ENCODE measurements at places on chromosomes 16 and 17.

GRCh38 chr17:17683710-17684365, 2.6 kb downstream of the RAI1 start:
- no peak for DNase-seq

DNA sequence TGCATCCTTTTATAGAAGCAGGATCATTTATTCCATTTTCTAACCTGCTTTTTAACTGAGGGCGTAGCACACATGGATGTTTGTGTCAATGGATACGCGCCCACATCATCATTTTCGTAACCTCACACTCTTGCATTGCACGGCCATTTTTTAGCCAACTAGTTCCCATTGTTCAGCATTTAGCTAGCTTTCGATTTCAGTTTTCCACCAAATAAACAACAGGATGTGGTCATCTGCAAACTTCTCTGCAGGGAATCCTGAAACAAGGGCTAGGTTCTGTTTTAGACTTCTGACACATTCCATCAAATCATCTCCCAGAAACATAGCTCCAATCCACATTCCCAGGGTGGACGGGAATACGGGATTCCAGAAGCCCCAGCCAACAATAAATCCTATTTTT, 6.4 kb downstream of the CYB561 start:
- DNase-seq, result no peak

GRCh38 chr16:58384437-58385055, 7.7 kb upstream of the GINS3 start:
- DNase-seq, result no peak

DNA sequence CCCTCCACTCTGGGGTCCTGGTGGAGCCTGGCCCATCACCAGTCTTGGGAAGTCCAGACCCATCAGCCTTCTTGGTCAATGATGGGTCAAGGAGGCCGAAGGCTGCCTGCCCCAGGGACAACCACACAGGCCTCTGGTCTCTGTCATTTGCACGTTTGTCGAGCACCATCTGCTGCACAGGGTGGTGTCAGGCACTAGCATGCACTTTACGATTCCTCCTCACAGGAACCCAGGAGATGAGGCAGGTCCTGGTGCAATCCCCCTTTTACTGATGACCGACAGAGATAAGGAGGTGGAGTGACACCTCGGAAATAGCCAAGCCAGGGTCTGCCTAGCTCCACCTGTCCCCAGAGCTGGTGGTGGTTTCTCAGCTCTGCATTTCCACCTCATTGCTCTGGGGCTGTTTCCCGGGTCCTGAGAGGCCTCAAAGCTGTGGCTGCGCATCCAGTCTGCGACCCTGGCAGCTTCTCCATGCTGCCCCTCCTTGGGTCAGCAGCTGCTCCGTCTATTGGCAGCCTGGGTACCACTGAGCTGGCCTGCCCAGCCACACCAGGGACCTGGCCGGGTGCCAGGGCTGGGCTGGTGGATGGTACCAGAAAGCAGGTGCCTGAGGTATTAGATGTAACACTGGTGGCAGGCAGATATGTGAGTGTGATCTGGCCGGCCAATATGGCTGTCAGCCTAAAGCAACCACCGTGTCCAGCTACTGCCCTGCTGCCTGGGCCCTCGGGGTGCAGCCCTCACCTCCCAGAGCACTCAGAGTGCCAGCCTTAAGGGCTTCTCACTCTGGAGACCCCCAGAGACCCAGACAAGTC, 10.0 kb downstream of the MMP15 start:
- no peak for DNase-seq

DNA sequence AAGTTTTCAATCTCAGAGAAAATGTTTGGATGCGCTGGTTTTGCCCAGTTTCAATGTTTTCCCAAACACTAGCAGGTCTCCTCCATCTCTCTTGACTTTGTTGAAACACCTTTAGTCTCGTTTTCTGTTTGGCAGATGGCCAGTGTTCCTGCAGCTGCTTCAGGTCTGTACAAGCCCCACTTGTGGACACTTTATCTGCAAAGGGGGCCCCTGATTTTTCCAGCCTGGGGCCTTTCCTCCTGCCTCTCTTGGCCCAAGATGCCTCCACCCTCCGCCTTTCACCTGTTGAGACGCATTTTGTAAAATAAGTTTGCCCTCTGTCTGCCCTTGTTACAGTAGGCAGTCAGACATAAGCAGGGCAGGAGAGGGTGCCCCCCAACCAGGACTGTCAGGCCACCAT, 21.8 kb upstream of the PRM1 start:
- DNase-seq, result no peak

DNA sequence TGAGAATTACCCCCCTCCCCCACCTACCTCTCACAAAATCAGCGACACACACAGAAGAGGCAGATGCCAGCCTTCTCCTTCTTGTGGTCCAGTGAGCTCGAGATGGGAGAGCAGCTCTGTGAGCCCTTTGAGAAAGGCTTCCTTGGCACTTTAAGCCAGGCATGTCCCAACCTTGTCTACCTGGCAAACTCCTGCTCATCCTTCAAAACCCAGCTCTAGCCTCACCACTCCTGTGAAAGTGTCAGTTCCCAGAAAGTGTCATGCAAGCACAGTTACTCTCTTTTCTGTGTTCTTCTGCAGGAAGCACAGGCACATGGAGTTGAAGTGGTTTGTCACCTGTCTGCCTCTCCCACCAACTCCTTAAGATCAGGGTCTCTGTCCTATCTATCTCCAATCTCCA, 1.6 kb downstream of the TMEM98 start:
- DNase-seq, result no peak

DNA sequence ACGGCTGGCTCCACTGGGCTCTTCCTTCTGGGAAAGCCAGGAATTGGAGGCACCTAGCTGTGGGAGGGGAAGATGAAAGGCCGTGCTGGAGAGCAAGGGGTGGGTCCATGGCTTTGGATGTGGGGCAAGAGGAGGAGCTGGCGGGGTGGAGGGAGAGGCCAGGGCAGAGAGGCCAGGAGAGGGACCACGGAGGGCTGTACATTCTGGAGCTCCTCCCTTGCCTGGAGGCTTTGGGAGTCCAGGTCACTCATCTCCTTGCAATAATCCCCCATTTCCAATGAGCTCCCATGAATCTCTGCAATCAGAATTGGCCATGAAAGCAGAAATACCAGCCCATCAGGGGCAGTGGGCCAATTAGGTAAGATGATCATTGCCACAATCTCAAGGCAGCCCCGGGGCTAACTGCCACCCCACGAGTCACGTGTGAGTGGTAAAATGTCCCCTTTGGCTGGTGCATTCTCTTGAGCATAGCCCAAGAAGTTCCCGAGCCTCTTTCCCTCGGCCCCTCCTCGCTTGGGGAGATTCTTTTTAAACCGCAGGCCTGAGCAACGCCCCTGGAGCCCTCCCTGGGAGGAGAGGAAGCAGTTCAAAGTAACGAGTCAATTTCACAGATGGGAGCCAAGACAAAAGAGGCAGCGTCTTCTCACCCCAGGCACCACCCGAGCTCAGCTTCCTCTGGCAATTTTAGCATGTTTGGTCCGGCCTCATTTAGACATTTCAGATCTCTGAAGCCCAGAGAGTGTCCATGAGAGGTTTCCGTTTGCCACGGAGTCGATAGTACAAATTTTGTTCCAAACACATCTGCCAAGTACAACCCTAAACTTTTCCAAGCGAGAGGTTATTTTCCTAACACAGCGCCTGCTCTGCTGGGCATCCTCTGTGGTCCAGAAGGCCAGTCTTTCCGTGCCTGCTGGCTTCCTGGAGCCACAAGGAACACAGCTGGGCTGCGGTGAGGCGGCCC, 13.4 kb downstream of the RTN4RL1 start:
- DNase-seq, result no peak

- no peak for DNase-seq
These were observed 1.3 kb downstream of the YBX2 start for GRCh38 chr17:7293159-7293558.
